ENCODE measurements at places on chromosomes 3 and 15. TPM values are rescaled to one million over a fixed set of nuclear protein-coding genes. Genes with fewer than 3 reads are reported as not detected.

XRN1 gene
- 55.7 TPM for polyA plus RNA-seq

SLC51A gene
- polyA plus RNA-seq, result 0.67 TPM

RTP1 gene
- polyA plus RNA-seq, result not detected

HIGD2B gene
- polyA plus RNA-seq, result not detected

- H3K27ac ChIP-seq, result no peak overlapping the region
- no peak overlapping the region for H3K4me3 ChIP-seq
- peaks cover 10% of the 10 kb centered on the region for H3K27me3 ChIP-seq
- H3K4me1 ChIP-seq, result peaks cover 3% of the 10 kb centered on the region
- DNase-seq, result no peak
- H3K36me3 ChIP-seq, result no peaks in the 10 kb centered on the region
These were observed 35.1 kb upstream of the PTPRG start for GRCh38 chr3:61526308-61526707.

- peaks cover 6% of the 10 kb centered on the region for H3K36me3 ChIP-seq
- no peak overlapping the region for H3K4me3 ChIP-seq
- no peak for DNase-seq
- H3K27ac ChIP-seq, result no peak overlapping the region
These were observed 1157.2 kb downstream of the ROBO1 start for GRCh38 chr3:78610462-78611125.

DNA sequence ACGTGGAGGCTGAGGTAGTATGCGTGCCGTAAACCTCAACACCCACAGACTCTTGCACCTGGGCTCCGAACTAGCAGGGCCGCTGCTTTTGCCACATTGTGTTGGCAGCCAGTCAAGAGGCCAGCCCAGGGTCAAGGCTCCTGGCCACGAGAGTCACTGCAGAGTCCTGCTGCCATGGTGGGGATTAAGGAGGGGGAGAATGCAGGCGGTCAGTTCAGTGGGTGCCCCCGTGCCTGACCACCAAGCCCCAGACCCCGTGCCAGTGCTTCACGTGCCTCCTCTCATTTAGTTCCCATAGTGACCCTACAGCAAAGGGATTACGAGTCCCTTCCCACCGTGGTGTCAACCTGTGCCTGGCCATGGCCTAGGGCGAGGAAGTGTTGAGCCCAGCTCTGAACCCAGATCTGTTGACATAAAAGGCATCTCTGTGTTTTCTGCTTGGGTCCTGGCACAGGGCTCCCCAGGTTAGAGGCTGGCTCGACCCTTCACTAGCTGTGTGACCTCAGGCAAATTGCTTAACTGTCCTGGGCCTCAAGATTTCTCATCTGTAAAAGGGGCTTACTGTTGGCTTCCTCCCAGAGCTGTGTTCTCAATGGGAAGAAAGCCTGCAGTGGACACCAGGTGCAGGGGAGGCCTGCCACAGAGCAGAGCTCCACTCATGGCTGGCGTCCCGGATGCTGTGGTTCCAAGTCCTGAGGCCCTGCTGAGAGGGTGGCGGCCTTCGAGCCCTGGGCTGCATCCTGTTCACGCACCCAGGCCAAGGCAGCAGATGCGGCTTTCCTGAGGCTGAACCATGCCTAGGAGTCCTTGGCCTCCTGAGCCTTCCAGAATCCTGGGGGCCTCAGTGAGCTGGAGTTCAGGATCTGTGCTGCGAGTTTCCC lies 32.8 kb downstream of the FBLN2 start:
- H3K27ac ChIP-seq, result peak overlapping the region; percentile 44
- H3K27me3 ChIP-seq, result no peaks in the 10 kb centered on the region
- no peak for DNase-seq
- H3K4me3 ChIP-seq, result no peak overlapping the region
- peaks cover 7% of the 10 kb centered on the region for H3K4me1 ChIP-seq
- H3K36me3 ChIP-seq, result no peaks in the 10 kb centered on the region

DNA sequence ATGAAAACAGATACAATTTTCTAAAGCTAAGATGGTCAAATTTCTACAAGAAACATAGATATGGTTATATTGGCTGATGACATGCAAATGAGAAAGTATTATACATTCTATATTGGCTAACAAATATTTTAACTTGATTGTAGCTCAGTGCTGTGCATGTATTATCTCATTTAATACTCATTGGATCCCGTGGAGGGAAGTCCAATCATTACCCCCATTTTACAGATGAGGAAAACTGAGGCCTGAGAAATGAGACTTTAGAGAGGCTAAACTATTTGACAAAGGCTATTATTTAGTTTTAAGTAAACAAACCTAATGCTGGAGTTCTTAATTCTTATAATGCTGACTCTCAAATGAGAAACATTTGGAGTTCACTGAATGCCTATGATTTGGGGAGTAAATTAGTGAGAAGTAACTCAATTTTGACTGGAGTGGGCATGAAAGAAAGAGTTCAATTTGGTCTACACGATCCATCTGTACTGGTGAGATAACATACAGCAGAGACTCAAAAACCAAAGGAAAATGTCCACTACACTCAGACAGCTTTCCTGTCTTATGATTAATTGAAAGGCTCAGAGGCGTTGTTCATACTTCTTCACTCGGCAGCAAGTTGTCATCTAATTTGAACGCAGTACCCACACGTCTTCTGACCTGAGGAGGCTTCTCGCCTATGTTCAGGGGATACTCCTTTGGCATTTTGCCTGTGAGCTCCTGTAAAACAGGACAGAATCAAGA lies 72.2 kb upstream of the LMOD3 start:
- H3K4me1 ChIP-seq, result peaks cover 26% of the 10 kb centered on the region
- no peaks in the 10 kb centered on the region for H3K36me3 ChIP-seq
- H3K27ac ChIP-seq, result no peak overlapping the region

GRCh38 chr15:87228460-87228859 lies 1028.1 kb downstream of the NTRK3 start:
- no peaks in the 10 kb centered on the region for H3K4me1 ChIP-seq

DNA sequence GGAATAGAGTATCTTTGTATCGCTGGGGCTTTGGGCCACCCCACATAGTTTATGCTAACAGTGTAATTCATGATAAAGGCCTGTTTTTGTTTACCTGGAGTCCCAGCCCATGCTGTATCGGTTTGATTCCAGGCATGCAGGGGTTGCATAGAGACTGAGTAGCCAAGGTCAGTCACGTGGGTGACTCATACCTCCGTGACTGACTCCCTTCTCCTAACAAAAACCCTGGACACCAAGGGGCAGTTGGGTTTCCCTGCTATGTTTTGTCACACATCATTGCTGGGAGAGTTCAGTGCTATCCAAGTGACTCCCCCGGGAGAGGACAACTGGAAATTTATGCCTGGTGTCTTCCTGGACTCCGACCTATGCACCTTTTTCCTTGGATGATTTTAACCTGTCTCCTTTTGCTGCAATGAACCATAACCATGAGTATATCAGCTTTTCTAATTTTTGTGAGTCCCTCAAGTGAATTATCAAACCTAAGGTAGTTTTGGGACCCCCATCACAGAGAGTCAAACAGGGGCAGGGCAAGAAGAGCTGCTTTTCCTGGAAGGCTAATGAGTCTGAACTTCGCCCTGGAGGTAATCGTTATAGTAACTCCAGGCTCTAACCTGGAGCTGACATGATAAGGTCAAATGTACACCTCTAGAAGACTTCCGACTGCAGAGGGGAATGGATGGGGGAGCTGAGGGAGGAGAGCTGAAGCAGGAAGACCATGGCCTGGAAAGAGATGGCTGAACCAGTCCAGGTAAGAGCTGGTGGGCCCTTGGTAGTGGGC lies 57.0 kb downstream of the SRGAP3 start:
- H3K27ac ChIP-seq, result no peak overlapping the region
- no peaks in the 10 kb centered on the region for H3K4me1 ChIP-seq
- H3K27me3 ChIP-seq, result no peaks in the 10 kb centered on the region
- DNase-seq, result no peak
- H3K4me3 ChIP-seq, result no peak overlapping the region
- no peaks in the 10 kb centered on the region for H3K36me3 ChIP-seq

GRCh38 chr3:102454181-102454580 lies 19.4 kb downstream of the ZPLD1 start:
- H3K4me3 ChIP-seq, result no peak overlapping the region
- DNase-seq, result no peak
- no peak overlapping the region for H3K27ac ChIP-seq

GRCh38 chr3:58299839-58300516 lies 6.1 kb upstream of the RPP14 start:
- H3K27ac ChIP-seq, result no peak overlapping the region
- no peak for DNase-seq
- H3K4me1 ChIP-seq, result peaks cover under 1% of the 10 kb centered on the region
- peaks cover 39% of the 10 kb centered on the region for H3K27me3 ChIP-seq
- no peak overlapping the region for H3K4me3 ChIP-seq

- no peaks in the 10 kb centered on the region for H3K27me3 ChIP-seq
- H3K4me1 ChIP-seq, result no peaks in the 10 kb centered on the region
- DNase-seq, result no peak
- no peak overlapping the region for H3K27ac ChIP-seq
These were observed 213.1 kb upstream of the ADAMTS9 start for GRCh38 chr3:64900617-64901521.

- no peak overlapping the region for H3K4me3 ChIP-seq
- no peaks in the 10 kb centered on the region for H3K4me1 ChIP-seq
- no peak overlapping the region for H3K27ac ChIP-seq
These were observed 417.3 kb downstream of the NLGN1 start for GRCh38 chr3:173814809-173815208.

DNA sequence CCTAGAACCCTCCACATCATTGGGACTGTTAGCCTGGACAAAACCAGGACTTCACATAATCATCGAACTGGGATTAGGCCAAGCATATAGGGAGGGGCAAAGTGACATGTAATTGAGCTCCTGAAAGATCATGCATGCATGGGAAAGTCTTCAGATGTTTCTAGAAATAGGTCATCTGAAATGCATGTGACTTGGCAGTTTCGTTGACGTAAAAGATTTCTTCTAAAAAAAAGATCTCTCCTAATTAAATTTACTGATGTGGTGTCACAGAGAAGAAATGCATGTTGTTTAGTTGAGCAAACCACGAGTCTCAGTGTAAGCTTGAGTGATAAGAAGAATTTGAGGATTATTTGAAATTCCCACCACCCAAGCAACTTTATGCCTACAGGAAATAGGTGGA lies 70.0 kb upstream of the LIMD1 start:
- H3K4me3 ChIP-seq, result no peak overlapping the region
- H3K36me3 ChIP-seq, result peaks cover 95% of the 10 kb centered on the region
- no peaks in the 10 kb centered on the region for H3K4me1 ChIP-seq

DNA sequence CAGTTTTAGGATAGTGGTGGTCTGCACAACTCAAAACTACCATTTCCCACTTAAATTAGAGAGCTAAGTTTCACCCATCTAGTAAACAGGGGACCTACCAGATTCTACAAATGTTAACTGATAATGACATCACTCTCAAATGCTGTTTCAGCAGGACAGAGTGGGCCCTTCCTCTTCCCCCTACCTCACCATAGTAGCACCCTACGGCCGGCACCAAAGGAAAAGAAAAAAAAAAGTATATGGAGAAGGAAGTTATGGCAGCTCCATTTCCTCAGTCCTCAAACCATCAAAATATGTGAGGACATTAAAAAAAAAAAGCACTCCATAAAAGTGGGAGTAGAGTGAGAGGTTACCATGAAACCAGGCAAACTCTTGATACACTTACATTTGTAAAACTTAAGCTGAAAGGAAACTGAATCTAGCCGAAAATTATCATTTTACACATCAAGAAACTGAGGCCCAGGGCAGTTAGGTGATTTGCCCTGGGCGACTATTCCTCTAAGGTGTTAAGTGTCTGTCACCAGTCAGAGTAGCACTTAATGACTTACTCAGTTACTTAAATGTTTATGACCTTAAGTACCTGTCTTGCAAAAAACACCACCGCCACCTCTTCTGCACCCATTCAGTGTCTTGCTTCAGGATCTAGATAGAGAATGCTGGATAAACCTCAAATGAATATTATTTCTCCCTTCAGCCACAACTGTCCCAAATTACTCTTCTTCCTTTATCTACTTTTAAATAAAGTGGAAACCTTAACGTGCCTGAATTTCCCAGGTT lies 2.7 kb downstream of the MSL2 start:
- peaks cover 85% of the 10 kb centered on the region for H3K4me1 ChIP-seq
- H3K27ac ChIP-seq, result peak overlapping the region; percentile 94
- peaks cover 31% of the 10 kb centered on the region for H3K36me3 ChIP-seq
- no peak for DNase-seq
- peak overlapping the region; percentile 89 for H3K4me3 ChIP-seq

- peaks cover 5% of the 10 kb centered on the region for H3K36me3 ChIP-seq
- no peaks in the 10 kb centered on the region for H3K4me1 ChIP-seq
- DNase-seq, result no peak
- no peaks in the 10 kb centered on the region for H3K27me3 ChIP-seq
- H3K27ac ChIP-seq, result no peak overlapping the region
These were observed 29.0 kb downstream of the IFT122 start for GRCh38 chr3:129469026-129469425.

DNA sequence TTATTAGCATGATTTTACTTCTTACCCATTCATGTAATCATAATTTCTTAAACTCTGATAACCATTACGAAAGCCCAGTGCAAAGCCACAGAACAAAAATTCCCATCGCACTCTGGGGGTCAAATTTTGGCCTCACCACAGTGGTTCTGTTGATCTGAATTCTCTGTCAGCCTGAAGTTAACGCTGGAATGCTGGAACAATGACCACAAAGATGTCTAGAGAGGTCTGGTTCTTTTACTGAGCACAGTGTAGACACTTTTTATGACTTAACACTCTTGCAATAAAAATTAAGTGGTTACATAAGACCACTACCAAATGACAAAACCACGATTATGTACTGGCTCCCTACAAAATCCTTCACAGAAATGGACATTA lies 94.7 kb downstream of the PDZRN3 start:
- no peaks in the 10 kb centered on the region for H3K36me3 ChIP-seq
- DNase-seq, result no peak
- peaks cover 9% of the 10 kb centered on the region for H3K27me3 ChIP-seq
- H3K4me1 ChIP-seq, result no peaks in the 10 kb centered on the region
- H3K4me3 ChIP-seq, result no peak overlapping the region
- no peak overlapping the region for H3K27ac ChIP-seq

DNA sequence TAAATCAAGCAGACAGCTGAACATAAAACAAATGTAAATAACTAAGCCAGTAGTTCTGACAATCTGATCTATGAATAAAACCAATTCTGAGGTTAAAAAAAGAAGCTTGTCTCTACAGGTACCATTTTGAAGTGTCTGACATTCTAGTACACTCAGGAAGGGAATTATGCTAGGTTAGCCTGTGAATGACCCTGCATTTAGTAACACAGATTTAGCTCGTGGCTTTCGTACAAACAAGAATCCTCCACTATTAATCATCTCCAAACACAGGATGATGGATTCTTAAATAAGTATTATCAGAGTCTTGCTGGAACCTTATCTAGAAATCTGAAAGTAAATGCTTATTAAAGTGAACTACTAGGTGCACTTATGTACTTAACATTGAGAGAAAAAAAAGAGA lies 1120.1 kb downstream of the ROBO1 start:
- no peaks in the 10 kb centered on the region for H3K4me1 ChIP-seq
- no peak overlapping the region for H3K4me3 ChIP-seq
- H3K36me3 ChIP-seq, result no peaks in the 10 kb centered on the region
- H3K27ac ChIP-seq, result no peak overlapping the region
- H3K27me3 ChIP-seq, result no peaks in the 10 kb centered on the region

GRCh38 chr3:147361454-147362420 lies 44.6 kb downstream of the ZIC4 start:
- no peak for DNase-seq
- H3K4me3 ChIP-seq, result no peak overlapping the region
- no peak overlapping the region for H3K27ac ChIP-seq
- peaks cover 37% of the 10 kb centered on the region for H3K27me3 ChIP-seq

- H3K27ac ChIP-seq, result peak overlapping the region; percentile 57
- H3K4me1 ChIP-seq, result peaks cover 31% of the 10 kb centered on the region
- peak overlapping the region; percentile 32 for H3K4me3 ChIP-seq
These were observed 53.2 kb downstream of the CD200R1L start for GRCh38 chr3:112793326-112794081.
